ENCODE measurements at places on chromosomes 12 and 14.
A peak's percentile ranks its signal among the peaks of the same experiment; 100 is the strongest.

- no peak for DNase-seq
Observed at GRCh38 chr12:27190761-27191160, 53.3 kb upstream of the STK38L start.

DNA sequence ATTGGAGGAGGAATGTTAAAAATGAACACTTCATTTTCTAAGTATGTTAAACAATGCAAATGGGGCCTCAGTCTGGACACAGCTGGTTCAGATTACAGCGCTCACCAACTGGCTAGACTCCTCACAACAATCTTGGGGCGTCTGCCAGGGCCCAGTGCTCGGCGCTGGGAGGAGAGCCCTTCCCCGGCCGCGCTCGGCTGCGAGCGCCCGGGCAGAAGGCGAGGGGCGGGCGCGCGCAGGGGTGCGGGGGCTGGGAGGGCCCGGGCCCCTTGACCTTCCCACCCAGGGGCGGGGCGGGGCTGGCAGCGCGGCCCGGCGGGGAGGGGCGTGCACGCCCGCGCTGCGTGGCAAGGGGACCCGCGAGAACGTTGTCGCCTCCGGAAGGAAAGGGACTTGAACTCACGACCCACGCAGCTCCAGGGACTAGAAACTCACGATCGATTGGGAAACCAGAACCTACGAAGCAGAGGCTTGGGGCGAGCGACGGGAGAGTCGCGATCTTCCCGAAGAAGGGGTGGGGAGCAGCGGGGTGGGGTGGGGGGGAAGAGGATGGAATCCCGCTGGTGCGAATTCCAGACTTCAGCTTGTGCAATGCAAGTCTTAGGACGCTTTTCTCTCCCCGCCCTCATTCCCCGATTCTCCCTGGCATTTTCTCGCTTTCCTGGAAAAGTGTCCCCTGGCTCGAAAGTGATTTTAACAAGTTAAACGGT lies at the start of gene FBLN5:
Gene FBLN5 (minus strand): TSS at position 220 of the 710 bp plus-strand sequence. CDS start 465 bp downstream, outside the sequence.
- no peak for DNase-seq

- DNase-seq: no peak
Observed at GRCh38 chr12:68861890-68862289, 53.9 kb downstream of the MDM2 start.

DNA sequence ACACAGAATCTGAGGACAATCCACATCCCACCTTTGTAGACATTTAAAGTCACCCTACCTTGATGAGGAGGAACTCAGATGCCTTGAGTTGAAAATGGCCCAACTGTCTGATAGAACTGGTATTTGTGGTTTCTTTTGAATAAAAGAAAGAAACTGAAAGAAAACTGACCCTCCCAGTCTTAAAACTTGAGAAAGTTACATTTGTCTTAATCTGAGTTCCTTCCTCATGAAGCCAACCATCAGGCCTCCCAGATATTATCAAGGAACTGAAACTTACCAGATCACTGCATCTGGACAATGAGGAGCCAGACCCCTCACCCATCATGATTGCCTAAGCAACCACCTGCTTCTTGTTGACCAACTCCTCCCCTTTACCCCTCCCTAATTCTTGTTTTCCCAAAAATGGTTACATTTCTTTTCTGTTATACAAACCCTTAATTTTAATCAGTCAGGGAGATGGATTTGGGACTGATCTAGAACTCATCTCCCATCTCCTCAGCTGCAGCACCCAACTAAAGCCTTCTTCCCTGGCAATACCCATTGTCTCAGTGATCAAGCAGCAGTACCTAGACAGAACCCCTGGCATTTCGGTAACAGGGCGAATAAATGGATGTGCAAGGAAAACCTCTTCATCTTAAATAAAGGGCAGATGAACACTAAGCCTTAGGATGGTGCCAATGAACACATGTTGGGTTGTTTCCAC lies 72.0 kb upstream of the RESF1 start:
- DNase-seq: no peak

- DNase-seq: no peak
Observed at GRCh38 chr14:101501858-101502615, 59.3 kb upstream of the DIO3 start.

- DNase-seq: no peak
Observed at GRCh38 chr14:100004392-100004791, 60.8 kb upstream of the EVL start.

DNA sequence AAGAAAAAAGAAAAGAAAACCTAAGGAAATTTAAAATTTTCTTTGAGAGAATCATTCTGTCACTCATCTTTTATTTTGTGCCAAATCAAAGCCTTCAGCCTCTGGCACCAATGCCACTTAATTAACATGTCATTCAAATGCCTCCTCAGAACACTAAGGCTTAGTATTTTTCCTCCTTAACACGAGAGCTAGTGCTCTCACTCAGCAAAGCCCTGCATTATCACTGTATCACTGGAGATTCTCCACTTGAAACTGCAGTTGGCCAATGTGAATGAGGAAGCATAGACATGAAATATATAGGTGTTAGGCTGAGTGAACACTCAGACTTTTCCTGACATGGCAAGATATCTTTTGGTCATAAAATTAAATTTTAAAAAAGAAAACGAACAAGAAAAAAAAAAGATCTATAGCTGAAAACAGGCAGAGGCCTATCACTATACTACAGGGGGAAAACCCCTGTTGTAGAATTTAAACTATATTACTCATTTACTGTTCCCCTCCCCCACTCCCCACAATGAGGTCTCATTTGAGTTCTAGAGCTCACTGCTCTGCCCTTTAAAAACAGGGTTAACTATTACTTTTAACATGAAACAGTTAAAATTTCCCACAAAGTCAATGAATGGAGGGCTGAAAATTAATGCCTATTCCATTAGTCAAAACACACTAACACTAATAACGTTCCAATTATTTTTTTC lies 5.1 kb downstream of the MBIP start:
- no peak for DNase-seq

DNA sequence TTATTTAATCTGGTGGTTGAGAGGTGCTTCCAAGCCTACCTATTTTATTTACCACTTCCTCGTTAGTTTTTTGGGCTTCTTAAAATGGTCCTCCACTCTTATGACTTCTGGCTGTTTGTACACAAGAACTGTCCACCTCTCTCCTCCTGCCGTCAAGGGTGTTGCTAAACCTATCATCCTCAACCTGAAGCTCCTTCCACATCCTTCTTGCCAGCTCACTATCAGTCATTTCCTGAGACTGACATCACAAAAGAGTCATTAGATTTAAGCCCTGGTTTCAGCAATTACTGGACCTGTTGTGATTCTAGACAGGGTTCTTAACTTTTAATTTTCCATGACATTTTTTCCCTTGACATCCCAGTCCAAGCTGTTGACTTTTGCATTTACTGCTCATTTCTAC lies 91.9 kb downstream of the BICD1 start:
- no peak for DNase-seq

- no peak for DNase-seq
Observed at GRCh38 chr12:85688837-85689236, 147.4 kb downstream of the RASSF9 start.

DNA sequence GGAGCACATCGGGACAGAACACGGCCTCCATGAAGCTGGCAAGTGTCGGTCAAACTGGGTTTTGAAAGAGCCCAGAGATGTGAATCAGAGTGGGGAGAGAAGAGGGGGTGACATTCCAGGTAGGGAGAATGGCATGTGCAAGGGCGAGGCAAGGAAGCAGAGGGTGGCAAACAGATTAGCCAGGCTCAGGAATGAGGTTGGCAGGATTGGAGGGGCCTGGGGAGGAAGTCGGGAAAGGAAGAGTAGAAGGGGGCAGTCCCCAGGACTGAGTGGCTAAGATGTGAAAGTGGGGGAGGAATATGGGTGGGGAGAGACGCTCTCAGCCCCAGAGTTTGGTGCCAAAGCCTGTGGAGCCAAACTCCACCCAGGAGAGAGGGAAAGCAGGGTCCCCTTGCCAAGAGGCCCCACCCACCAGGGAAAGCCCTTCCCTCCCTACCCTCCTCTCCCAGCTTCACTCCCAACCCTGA lies 5.5 kb upstream of the HDAC7 start:
- DNase-seq: no peak

DNA sequence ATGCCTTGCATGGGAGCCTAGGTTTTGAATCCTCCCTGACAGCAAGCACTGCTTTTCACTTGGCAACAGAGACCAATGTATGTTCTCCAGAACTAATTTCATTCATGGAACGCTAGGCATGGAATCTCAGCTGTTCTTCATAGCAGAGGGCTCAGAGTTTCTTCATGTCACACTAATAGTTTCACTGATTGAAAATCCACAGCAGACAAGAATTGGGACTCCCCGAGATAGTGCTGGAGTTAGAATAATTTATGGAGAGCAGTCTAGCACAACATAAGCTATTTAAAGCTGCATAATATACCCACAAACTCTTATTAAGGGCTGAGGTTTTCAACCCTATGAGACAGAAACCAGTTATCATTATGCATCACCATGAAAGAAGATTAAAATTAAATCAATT lies 342.5 kb downstream of the TMEM132D start:
- no peak for DNase-seq

GRCh38 chr14:101815994-101816393 lies 54.5 kb downstream of the PPP2R5C start:
- DNase-seq: no peak

DNA sequence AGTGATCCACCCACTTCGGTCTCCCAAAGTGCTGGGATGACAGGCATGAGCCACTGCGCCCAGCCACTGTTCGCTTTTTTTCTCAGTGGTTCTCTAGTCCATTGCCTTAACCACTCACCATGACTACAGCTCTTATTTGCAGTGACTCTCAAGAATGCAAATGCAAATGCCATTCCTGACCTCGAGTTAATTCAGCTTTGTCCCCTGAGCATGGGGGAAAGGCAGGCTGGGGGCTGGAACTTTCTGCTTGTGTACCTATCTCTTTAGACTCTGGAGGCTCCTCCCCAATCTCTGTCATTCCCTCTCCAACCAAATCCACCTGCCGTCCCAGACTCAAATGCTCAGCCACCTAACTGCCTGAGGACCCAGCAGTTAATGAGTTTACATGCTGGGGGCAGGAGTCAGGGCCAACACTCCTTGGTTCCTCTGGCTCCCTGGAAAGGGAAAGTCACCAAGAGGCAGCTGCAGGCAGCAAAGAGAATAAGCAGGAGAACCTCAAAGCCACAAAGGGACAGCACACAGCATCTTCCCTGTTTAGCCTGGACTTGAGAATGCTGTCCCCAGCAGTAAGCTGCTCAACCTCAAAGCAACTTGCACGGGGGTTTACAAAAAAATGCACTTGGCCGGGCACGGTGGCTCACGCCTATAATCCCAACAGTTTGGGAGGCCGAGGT lies 5.3 kb upstream of the HNF1A start:
- DNase-seq: peak; percentile 80

- no peak for DNase-seq
Observed at GRCh38 chr12:76519538-76519937, 40.0 kb downstream of the OSBPL8 start.

- no peak for DNase-seq
Observed at GRCh38 chr12:109606320-109607028, 32.9 kb downstream of the MVK start.

DNA sequence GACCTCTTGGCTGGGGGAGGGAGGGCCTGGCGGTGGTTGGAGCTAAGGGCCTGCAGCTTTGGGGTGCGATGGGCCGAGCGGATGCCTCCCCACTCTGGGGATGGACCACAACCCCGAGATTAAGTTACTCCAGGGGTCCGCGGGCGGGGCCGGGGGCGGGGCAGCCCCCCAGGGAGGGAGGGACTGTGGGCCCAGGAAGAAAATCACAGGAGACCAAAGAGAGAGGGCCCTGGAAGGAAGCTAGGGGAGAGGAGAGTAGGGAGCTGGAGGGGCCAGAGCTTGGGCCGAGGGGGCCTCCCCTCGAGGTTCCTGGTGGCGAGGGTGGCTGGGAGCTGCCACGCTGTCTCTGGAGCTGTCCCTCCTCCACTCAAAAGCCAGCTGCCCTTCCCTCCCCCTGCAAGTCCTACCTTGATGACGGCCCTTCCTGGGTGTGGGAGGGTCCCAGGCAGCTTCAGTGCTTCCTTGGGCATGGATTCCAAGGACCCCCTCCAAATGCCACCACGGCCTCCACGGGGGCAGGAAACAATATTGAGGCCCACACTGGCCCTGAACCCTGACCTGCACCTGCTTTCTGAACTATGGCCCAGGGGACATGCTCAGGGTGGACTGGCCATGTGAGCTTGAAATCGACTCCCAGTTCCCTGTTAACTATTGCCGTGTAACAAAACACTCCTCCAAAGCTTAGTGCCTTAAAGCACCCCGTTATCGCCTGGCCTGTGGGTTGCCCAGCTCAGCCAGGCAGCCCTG lies 610 bp upstream of the NUDT14 start:
- no peak for DNase-seq

DNA sequence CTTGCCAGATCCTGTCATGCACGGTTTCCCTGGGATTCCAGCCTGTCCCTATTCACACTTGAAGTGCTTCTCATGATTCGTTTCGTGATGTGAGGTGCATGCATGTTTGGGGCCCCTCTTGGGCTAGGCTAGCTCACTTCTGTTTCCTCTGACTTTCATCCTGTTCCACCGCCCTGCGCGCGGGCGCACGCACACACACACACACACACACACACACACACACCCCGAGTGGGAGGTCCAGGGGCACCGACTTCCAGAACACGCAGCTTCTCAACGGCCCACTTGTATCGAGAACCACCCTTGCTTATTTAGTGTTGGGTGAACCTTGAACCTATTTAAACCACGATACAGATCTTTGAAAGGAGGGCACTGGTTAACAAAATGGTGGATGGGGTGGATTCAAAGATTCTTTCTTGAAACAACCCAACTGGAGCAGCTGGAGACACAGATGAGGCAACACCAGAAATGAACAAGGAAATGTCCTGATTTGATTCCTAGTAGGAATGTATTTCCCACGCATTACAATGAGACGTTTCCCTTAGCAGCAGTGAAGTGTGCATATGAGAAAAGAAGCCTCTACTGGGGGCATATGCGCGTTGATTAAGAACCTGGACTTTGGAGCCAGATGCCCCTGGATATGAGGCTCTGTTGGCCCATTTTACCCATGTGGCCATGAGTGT lies 16.3 kb downstream of the ELK3 start:
- DNase-seq: no peak

DNA sequence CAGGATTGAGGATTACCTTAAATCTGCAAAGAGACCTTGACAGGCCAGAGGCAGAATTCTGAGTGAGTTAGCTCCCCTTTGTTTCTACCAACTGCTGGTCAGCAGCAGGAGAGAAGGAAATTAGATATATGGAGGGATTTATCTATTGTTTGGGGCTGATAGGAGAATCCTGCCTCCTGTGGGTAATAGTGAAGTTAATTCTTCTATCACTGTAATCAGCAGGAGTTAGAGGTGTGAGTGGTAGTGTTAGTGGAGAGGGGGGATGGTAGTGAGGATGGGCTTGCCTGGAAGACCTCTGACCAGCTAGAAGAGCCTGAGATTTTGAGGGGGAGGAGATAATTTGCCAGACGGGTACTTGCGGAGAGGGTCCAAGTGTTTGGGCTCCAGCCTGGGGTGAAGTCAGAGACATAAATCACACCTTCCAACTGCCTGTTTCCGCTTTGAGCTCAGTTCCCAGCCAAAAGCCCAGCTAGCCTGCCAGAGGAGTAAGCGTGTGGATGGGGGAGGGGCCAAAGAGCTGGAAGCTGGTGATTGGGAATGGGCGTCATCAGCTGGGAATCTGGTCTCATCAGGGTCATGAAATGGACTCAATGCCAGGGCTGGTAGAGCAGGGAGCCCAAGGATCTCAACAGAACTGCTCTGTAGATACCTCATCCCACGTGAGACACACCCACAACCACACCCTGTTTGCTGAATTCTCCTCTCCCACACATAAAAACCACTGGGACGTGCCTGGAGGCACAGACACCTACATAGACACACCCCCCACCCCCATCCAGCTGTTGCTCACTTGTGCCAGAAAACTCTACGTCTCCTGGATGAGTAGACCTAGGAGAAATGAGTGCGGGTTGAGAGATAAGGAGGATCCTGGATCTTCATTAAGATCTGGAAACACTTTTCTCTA lies 13.1 kb upstream of the ITGA5 start:
- no peak for DNase-seq

- no peak for DNase-seq
Observed at GRCh38 chr12:15131431-15131830, 89.8 kb downstream of the RERG start.
